ENCODE measurements at places on chromosomes 6 and 20. TPM values are rescaled to one million over a fixed set of nuclear protein-coding genes. Genes with fewer than 3 reads are reported as not detected.

The RANBP9 gene
- polyA plus RNA-seq = 19.0 TPM

The ANKRD6 gene
- 6.7 TPM for polyA plus RNA-seq

The ZSCAN31 gene
- polyA plus RNA-seq = 3.9 TPM

The SLC12A5 gene
- 6.6 TPM for polyA plus RNA-seq

The LCA5 gene
- 1.6 TPM for polyA plus RNA-seq

The VWA7 gene
- 3.2 TPM for polyA plus RNA-seq

The EPHA7 gene
- polyA plus RNA-seq = 6.6 TPM

GRCh38 chr6:80503660-80504059 lies 397.2 kb downstream of the BCKDHB start:
- DNase-seq = no peak

DNA sequence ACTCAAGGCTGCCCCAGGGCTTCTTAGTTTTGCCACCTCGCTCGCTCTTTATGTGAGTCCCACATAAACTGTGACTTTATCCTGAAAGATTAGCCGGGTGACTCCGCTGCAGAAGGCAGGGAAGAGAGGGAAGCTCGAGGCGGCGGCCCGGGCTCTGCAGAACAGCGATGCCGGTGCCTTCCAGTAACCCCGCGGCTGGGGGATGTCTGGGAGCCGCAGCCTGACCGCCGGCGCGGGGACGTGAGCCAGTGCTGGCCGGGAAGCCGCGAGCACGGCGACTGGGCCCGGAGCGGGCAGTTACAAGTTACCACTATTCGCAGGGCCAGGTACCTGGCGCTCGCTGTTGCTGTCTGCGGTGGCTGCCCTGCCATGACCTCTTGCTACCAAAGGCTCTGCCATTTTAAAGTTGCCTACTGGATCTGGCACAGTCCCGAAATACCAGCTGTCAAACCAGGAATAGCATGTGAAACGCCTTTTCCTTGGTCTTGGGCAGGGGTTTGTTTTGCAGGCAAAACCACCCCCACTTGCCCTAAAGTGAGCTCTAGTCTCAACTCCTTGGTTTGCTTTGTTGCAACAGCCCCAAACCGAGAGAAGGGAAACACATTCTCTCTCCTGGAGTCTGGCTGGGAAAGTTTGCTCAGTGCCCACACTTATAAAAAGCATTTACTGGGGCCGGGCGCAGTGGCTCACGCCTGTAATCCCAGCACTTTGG lies 124.0 kb upstream of the SLC2A12 start:
- peak; percentile 66 for DNase-seq

DNA sequence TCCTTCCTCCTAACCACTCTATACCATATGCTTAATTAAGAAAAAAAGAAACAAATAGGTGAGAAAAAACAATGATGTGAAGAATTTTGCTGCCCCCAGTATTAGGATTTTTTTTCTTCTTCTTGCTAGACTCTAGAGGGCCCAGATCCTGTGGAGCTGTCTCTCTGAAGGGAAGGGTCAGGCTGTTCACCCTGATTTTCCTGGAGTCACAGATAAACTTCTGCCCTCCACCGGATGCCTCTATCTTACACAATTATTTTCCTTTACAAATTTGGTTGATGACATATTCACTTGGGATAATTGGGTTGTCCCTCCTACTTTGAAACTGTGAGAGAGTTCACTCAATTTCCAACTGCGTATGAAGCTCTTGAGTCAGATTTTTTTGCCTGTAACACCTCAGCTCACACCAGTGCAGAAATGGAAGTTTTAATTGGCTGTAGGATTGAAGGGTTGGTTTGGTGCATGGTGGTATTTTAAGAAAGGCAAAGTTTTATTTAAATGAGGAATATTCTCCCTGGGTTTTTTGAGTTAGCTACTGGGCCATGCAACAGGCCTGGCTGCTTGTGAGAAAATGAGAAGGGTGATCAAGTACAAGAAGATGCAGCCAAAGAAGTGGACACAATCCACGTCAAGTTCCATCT lies 73.7 kb upstream of the ESR1 start:
- no peak for DNase-seq

GRCh38 chr6:35735452-35735851 lies 1.4 kb upstream of the ARMC12 start:
- DNase-seq = no peak

DNA sequence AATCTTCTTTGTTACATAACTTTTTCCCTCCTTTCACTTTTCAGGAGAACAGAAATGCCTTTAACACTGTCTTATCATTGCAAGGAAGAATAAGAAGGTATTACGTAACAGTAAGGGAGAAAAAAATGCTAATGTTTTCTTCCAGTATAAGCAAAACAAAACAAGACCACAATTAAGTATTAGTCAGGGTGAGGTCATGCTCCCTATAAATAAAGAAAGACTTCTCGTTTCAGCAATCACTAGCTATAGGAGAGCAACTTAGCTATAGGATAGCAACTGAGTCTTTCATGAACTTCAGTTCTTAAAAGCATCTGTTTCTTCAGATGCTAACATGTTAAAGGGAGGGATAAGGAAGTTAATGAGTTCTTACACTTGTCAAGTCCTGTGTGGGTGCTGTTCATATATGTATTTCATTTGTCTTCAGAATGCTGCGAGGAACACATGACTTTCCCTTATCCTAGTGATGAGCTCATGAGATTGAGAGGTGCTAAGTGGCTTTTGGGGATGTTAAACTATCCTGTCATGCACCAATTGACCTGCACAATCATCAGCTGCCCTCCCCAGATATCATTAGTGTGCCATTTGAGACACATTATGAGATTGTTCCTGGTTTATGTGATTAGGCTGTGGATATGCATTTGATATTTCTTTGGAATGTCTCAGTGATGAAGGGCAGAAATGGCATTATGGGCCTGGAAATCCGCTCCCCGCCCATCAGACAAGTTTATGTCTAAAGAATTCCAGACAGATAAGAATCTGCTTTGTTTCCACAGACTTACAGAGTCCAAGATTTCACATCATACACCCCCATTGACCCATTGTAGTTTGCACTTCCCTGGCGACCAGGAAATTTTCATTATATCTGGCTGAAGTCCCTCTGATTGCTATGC lies 37.5 kb downstream of the LAMA4 start:
- no peak for DNase-seq

GRCh38 chr20:6502219-6502618 lies 265.3 kb upstream of the BMP2 start:
- DNase-seq = no peak

DNA sequence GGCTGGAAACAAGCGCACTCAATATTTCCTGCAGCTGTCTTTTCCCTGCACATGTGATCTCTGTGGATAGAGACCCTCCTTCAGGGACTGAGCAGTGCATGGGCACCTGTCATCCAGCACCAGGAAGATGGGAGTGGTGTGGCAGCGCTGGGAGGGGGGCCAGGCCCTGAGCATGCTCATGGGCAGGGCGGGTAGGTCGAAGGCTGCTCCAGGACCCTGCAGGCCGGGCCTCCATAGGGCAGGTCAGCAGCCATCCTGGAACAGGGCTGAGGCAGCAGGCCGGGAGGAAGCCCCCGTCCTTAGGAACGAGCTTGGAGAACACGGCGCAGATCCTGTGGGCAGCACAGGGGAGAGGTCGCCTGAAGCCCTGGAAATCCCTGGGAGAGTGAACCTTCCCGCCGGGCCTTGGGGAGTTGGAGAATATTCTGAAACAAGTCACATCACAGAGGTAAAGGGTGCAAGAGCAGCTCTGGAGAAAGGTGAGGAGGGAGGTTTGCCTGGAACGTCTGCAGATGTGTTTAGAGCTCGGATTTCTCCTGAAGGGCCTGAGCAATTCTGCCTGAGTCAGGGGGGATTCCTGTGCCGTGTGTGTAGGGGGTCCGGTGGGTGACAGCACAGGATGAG lies 133.2 kb downstream of the SMOC2 start:
- DNase-seq = no peak

DNA sequence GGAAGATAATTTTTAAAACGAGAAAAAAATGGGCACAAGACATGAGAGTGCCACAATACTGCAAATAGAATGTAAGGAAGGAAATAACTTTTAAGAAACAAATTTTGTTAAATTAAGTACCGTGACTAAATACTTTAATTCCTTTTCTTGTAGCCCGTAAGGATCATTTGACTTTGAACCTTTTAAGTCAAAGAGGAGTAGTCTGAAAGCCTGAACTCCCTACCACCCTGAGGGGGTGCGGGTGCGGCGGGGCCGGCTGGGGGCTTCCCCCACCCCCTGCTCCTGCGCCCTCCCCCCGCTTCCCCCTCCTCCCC lies 231 bp upstream of the PHACTR2 start:
- no peak for DNase-seq

DNA sequence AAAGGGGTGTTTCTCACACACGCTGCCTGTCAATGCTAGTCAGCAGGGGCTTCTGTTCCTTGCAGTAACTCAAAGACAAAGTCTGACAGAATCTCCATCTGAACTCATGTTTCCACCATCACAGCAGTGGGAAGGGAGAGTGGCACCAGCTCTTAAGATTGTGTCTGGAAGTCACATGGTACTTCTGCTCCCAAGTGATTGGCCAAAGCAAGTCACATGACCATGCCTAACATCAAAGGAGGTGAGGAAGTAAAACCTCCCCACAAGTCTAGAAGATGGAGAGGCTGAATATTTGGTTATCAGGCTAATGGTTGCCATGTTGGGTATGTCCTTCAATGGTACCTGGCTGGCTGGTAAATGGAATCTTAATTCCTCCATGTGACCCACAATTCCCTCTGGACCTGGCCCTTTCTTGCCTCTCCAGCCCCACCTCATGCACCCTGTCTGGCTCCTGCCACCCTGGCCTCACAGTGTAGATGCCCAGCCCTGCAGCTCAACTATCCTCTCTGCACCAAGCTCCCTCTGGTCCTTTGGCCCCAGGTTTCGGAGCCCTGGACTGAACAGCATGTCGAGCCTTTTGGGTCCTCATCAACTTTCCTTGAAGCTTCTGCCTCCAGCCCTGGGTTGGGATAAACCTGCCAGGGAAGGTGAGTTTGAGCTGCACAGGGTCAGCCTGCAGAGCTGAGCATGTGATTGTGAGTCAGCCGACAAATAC lies 51.0 kb upstream of the PMEPA1 start:
- no peak for DNase-seq

GRCh38 chr6:1797801-1798200 lies 188.1 kb downstream of the FOXC1 start:
- DNase-seq = no peak

GRCh38 chr6:18380158-18380836 lies 6.9 kb upstream of the RNF144B start:
- no peak for DNase-seq

DNA sequence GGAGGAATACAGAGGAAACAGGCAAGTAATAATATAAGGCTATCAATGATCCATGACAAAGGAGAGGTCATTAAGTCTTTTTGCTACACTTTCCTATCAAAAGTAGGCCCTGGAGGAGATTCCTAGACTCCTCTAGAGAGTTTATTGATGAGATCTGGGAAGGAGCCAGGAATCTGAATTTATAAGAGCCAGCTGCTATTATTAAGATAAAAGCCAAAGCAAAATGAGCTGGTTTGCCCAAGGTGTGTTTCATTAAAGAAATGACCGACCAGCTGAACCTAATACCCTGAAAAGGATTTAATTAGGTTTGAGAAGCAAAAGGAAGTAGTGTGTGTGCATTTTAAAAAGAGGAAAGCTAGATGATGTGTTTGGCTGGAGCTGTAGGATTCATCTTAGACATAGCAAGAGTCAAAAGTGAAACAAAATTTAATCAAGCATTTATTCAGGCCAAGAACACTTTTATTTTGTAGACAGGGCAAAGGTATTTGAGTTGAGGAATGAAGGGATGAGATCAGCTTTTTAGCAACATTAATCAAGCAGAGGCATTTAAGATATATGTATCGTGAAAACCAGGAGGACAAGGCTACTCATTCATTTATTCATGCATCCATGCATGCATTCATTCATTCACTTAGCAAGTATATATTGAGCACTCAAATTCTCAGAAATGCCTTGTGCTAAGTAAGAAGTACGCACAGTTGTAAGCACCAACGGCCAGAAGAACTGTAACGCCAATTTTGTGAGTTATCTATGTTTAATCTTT lies 43.5 kb upstream of the SCAF8 start:
- DNase-seq = no peak

DNA sequence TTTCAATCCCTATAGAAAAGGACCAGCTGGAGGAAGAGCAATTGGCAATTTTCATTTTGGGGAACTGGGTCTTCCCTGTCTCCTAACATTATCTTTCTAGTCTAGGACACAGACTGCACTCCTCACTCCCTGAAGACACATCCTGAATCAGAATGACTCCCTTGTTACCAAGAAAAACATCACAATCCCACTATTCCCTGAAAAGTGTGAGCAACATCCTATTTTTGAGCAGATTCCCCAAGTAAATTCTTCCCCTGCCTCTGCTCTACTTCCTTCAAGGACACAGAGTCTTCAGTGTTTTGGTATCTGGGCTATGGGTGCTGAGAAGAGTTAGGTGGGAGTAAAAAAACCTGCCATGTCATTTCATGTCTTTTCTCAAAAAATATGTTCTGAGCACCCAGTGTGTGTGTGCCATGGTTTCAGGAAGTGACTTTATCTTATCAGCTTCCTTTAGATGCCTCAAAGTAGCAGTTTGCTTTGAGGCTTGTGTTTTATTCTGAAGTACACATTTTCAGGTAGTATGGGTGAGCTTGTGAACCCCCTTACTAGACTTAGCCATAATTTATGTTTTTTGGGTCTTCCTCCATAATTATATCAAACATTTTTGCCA lies 12.4 kb downstream of the LAMA4 start:
- DNase-seq = no peak

DNA sequence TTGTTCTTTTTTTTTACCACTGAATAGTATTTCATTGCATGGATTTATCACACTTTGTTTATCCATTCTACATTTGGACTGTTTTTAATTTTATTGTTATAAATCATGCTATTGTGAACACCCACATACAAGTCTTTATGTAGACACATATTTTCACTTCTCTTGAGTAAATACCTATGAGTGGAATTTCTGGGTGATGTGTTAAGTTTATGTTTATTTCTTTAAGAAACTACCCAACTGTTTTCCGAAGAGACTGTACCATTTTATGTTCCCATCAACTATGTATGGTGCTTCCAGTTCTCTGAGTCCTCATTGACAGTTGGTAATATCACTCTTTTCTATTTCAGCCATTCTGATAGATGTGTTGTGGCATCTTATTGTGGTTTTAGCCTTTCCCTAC lies 54.0 kb downstream of the RIN2 start:
- DNase-seq = no peak

Measured in right cardiac atrium (tissue), 5 donors.